ENCODE measurements at places on chromosomes 7 and 10.

- no peak for DNase-seq
Observed at GRCh38 chr10:68223535-68224165, 8.3 kb downstream of the ATOH7 start.

DNA sequence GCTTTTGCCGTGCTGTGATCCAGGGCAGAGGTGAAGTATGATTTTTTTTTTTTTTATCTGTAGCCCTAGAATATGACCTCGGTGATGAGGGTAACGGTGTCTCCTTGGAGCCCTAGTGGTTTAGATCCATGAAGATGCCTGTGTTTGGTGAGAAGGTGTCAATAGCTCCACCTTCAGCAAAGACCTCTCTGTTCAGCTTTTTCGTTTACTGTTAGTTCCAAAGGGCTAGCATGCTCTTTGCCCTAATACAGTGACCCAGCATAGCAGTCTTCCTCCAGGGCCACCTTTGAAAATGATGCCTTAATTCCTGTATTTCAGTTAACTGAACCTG, 746 bp upstream of the MRPS16 start:
- DNase-seq, result no peak

- DNase-seq, result no peak
Observed at GRCh38 chr7:133310232-133310862, 57.5 kb downstream of the EXOC4 start.

GRCh38 chr7:33685981-33686683, 219.2 kb upstream of the BMPER start:
- no peak for DNase-seq

- peak; percentile 12 for DNase-seq
Observed at GRCh38 chr10:50396491-50397311, 145.4 kb upstream of the ASAH2 start.

- no peak for DNase-seq
Observed at GRCh38 chr7:70456719-70457118, 675.2 kb upstream of the GALNT17 start.

GRCh38 chr7:4790516-4790991, 15.1 kb downstream of the AP5Z1 start:
- no peak for DNase-seq

GRCh38 chr7:44067064-44067951, 1.9 kb upstream of the PGAM2 start:
- DNase-seq, result no peak

DNA sequence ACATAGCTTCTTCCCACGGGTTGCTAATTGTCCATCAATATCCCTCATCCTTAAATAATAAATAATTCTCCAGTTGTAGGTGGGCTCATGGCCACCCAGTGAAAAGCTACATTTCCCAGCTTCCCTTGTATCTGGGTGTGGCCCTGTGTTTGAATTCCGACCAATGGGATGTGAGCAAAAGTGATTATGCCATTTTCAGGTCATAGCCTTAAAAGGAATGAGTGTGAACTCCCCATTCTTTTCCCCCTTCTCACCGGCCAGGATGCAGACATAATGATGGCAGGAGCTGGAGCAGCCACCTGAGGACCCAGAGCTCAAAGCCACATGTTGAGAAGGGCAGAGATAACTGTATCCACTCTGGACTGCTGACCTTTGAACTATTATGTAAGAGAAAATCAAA, 30.3 kb upstream of the CALU start:
- no peak for DNase-seq

DNA sequence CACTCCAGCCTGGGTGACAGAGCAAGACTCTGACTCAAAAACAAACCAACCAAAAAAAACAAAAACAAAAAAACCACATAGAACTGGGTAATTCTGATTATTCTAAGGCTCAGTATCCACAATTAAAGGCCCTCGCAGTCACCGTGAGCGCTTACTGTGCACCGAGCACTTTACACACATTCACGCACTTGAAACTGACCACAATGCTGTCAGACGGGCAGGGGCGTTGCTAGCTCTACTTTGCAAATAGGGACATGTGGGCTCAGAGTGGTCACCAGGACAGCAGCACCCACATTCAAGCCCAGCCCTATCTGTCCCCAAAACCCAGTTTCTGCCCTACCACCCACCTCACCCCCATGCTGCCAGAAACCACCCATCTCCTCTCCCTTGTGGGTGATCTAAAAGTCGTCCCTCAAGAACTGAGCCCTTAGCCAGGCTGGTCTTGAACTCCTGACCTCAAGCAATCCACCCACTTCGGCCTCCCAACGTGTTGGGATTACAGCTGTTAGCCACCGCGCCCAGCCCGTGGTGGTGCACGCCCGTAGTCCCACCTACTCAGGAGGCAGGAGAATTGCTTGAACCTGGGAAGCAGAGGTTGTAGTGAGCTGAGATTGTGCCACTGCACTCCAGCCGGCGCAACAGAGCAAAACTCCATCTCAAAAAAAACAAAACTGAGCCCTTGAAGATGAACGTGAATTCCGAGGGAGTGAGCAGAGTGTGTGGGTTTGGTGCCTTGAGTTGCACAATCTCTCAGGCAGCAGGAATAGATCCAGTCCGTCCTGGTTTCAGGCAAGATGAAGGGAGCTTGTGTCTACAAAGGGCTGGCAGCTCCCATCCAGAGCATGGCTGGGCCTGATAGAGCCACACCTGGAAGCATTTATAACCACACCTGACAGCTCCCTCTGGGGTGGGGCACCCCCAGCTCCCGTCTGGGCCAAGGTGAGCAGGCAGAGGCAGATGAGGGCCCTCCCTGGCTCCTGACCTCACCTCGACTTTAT, 5.4 kb upstream of the HSPB1 start:
- DNase-seq, result no peak

DNA sequence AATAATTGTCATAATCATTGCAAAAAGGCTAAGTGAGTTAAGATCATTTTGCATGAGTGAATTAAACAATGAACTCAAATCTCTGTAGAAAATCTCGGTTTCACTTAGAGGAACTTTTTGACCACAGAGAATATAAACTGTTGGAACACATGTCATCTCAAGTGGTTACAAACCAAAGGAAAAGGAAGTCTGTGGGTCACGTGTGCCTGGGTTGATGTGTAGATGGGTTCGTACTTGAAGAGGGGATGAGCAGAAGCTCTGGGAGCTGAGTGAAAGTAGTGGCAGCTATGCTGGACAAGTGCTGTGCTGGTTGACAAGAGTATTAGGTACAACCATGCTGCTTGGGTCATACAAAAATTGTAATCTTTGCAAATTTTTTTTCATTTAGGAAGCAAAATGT, 35.0 kb downstream of the GLRX3 start:
- DNase-seq, result no peak

GRCh38 chr10:110268971-110269370, 35.7 kb downstream of the SMNDC1 start:
- no peak for DNase-seq

- no peak for DNase-seq
Observed at GRCh38 chr10:8913720-8914119, 859.2 kb downstream of the GATA3 start.

GRCh38 chr7:35736725-35737124, 41.8 kb upstream of the HERPUD2 start:
- DNase-seq, result no peak

- DNase-seq, result no peak
Observed at GRCh38 chr7:77232467-77232866, 32.8 kb upstream of the FGL2 start.

DNA sequence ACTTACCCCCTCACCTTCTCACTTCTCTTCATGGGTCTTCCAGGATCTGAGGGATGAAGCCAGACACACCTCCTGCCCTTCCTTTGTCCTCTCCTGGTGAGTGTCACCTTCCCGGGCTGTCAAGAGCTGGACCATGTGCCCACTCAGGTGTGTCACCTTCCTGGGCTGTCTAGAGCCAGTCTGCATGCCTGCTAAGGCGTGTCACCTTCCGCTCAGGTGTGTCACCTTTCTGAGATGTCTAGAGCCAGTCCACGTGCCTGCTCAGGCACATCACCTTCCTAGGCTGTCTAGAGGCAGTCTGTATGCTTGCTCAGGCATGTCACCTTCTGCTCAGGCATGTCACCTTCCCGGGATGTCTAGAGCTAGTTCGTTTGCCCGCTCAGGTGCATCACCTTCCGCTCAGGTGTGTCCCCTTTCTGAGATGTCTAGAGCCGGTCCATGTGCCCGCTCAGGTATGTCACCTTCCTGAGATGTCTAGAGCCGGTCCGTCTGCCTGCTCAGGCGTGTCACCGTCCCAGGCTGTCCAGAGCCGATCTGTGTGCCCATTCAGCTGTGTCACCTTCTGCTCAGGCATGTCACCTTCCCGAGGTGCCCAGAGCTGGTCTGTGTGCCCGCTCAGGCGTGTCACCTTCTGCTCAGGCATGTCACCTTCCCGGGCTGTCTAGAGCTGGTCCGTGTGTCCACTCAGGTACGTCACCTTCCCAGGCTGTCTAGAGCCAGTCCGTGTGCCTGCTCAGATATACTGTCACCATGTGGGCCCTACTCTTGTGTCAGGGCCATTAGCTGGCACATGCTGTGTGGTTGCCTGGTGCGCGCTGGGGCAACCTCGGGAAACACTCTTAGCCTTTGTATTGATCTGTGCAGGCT, 245.3 kb downstream of the EBF3 start:
- no peak for DNase-seq

- DNase-seq, result no peak
Observed at GRCh38 chr7:25731068-25731845, 420.7 kb upstream of the NFE2L3 start.

DNA sequence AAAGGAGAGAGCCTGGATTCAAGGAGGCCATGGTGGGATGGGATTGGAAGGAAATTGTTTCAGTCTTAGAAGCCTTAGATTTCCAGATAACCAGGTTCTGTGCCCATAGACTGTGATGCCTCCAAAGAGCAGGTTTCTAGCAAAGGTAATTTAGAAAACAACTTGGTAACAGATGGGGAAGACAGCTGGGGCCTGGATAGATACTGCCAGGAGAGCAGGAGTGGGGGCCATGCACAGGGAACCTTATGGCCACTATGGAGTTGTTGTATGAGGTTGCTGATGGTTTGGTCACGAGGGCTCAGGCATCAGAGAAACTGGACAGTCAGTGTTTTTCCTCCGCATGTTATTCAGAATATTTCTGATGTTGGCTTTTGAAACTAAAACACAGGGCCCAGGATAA, 901.9 kb downstream of the LRMDA start:
- DNase-seq, result no peak

DNA sequence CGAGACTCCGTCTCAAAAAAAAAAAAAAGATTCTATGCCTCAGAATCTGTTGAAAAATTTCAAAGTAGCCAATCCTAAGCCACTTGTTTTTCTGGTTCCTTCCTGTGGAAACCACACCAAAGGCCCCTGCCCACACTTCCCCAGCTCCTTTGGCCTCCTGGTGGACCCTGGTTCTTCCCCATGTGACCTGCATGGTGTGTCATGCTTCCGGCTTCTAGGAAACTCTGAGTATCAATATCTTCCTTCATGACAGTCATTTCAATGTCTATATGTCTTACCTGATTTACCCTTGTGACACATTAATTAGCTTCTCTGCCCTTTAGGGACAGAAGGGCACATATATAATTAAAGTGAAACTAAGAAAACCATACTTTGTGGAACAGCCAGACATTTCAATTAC, 80.4 kb upstream of the GRB10 start:
- DNase-seq, result no peak

DNA sequence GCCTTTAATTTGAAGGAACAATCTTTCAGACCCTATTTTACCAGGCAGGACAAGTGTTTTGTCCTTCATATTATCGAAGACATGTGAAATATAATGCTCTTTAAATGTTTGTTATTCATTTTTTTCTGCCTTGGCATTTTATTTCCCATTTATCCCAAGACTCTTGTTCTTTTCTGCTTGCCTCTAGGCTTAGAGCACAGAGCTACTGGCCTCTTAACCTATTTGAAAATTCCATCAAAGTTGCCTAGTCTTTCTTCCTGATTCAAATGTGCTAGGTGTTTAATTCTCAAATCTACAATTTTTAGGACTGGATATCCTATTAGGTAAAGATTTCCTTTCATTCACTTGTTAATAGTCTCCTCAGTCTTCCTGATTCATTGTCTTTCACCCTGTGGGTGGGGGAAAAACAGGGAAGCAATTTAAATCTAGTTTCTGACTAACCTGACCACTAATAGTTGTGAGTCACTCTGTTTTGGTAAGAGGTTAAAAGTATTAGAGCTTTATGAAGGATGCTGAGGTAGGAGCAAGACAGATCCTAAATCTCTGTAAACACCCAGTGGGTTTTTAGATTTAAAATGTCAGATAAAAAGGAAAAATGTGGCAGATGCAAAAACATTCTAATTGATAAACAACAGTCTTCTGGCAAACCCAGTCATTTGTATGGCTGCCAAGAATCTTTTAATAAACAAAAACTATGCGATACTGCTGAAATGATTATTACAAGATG, 1.5 kb downstream of the LIPK start:
- peak; percentile 26 for DNase-seq

- no peak for DNase-seq
Observed at GRCh38 chr7:63521-64021, 128.8 kb upstream of the FAM20C start.

DNA sequence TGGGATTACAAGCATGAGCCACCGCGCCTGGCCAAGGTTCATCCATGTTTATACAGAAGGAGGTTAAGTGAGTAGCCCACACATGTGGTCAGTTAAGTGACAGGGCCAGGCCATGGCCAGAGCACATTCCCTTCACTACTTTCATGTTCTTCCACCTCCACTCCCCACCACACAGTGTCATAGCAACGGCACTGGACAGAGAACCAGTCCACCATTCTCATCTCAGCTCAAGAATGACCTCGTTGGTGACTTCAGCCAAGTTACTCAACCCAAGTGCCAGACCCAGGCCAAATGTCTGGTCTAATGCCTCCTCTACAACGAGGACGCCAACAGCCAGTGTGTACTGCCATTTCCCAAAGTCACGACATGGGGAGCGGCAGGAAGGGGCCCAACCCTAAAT, 62.4 kb downstream of the INHBA start:
- DNase-seq, result no peak

DNA sequence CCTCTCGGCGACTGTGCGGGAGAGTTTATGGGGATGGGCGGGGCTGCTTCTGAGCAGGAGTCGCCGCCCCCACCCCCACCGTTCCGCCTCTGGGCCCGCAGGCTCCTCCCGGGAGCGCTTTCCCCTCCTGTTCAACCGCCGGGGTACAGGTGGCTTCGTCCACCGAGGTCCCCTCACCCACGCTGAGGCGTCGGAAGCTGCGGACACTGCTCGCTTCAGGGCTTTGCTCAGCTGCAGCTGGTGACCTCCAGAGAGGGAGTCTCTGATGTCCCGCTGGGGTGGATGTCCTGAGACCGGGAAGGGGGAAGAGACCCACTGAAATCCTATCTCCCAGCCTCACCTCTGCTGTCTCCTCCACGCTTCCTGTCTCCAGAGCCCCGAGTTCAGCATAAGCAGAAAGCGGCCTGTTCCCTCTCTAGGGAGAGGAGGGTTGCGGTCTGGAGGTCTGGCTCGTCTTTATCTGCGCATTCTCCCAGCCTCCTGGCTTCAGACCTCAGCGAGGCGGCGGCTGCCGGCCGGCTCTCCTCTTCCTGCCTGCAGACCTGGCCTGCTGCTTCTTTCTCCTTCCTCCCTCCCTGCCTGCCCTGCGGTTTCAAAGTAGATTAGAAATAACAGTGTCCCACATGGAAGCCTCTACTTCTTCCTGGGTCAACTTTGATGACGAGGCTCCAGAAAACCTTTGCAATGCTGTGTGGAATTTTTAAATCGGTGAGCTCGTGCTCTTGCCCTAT, 1.8 kb downstream of the CYP2E1 start:
- DNase-seq, result no peak

- DNase-seq, result no peak
Observed at GRCh38 chr7:2143981-2144595, 88.7 kb downstream of the MAD1L1 start.

- DNase-seq, result no peak
Observed at GRCh38 chr10:85542936-85543730, 823.5 kb downstream of the GRID1 start.

Data from stimulated activated CD4-positive, alpha-beta T cell treated with anti-CD3 and anti-CD28 coated beads, TNF-alpha, amount 100 ng/mL, for 24 hours (primary cell).